ENCODE measurements at places on chromosomes 6 and 20. TPM values are rescaled to one million over a fixed set of nuclear protein-coding genes. Genes with fewer than 3 reads are reported as not detected.
A peak's percentile ranks its signal among the peaks of the same experiment; 100 is the strongest.

Gene KIF6
- total RNA-seq, result 0.14 TPM

Gene RRAGD
- total RNA-seq, result 19.7 TPM

Gene GGTLC1
- total RNA-seq, result not detected

Gene AIF1
- 253 TPM for total RNA-seq

Gene NUP153
- total RNA-seq, result 76.4 TPM

Gene CGA
- not detected for total RNA-seq

Gene NHSL1
- total RNA-seq, result 0.18 TPM

Gene REV3L
- total RNA-seq, result 27.6 TPM

Gene ASIP
- total RNA-seq, result not detected

Gene HUS1B
- 0.40 TPM for total RNA-seq

Gene FOXC1
- 0.16 TPM for total RNA-seq

Gene ADGRF4
- not detected for total RNA-seq

Gene SPATS1
- total RNA-seq, result not detected

Gene PI3
- not detected for total RNA-seq

Gene ASCC3
- total RNA-seq, result 50.5 TPM

Gene KCNG1
- 1.8 TPM for total RNA-seq

DNA sequence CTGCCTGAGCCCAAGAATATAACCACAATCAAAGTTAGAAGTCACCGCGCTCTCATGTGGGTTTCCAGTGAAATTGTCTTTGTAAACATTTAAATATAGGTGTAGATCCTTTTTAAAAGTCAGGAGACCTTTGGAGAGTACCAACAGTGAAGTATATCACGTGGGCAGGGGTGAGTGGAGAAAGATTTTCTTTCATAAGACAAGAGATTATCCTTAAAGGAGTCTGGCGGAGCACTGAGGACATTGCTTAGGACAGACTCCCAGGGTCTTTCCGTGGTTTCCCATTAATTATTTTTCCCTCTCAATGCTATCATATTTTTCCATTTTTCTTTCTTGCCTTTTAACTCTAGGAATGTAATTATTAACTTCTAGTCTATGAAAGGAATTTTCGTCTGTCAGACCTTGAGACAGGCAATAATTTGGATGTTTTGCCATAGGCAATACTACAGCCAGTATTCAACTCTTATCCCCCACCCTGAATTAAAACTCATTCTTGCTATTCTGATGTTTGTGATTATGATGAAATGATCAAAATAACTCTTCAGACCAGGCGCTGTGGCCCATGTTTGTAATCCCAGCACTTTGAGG lies 31.4 kb downstream of the DCBLD1 start:
- no peak for DNase-seq

- DNase-seq, result peak; percentile 22
These were observed 47.8 kb downstream of the ARHGAP40 start for GRCh38 chr20:38649275-38649891.

- peak; percentile 66 for DNase-seq
These were observed 20.3 kb upstream of the HLA-DRB1 start for GRCh38 chr6:32609731-32610640.

DNA sequence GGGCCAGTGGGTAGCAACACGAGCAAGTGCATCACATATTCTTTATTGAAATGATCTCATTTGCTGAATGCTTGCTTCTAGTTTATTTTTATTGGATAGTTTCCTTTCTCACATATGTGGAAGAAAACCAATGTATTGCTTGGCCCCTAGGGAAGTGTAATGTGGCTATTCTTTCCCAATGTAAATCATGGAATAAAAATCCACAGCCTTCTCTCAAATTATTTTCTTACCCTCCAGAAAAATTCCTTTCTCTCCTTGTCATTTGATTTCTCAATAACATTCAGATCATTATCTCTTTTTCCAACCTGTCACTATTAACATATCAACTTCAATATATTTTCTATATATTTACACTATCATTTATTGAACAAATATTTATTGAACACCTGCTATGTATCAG lies 51.9 kb upstream of the PTPRK start:
- DNase-seq, result no peak

DNA sequence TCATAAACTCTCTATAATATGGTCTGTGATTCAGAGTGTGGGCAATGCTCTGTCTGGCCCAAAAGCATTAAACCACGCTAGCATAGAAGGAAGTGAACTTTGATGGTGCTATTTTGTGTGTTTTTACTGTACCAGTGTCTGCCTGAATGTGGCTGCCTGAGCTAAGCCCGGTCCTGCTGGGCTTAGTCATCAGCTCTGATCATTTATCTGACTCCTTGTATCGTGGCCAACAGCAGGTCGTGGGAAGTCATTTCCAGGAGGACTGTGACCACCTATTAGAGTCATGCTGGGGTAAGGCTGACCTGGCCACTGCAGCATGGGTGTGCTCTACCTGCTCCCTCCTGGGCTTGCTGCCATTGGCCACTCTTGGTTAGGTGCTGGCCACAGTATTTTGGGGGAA lies 239.1 kb upstream of the CEP162 start:
- no peak for DNase-seq

- DNase-seq, result peak; percentile 40
These were observed 98.8 kb downstream of the SASH1 start for GRCh38 chr6:148441454-148441911.

- DNase-seq, result no peak
These were observed 420.1 kb upstream of the SULF2 start for GRCh38 chr20:48205281-48205782.

DNA sequence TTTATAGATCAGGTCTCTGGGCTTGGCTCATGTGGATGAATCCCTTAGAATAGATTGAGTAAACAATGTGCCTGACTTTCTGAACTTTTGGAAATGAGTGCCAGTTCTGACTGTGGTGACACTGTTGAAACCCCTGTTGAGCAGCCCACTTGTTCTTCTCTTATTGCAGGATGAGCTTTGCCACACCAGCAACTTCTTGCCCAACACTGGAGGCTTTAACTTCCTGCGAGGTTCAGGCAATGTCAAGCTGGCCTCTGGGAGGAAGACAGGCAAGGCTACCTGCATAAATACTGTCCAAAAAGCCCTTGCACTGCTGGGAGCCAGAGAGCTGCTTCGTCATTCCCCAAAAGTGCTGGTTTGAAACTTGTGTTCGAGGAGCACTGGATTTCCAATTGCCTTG lies 32.8 kb upstream of the SMIM8 start:
- DNase-seq, result no peak

DNA sequence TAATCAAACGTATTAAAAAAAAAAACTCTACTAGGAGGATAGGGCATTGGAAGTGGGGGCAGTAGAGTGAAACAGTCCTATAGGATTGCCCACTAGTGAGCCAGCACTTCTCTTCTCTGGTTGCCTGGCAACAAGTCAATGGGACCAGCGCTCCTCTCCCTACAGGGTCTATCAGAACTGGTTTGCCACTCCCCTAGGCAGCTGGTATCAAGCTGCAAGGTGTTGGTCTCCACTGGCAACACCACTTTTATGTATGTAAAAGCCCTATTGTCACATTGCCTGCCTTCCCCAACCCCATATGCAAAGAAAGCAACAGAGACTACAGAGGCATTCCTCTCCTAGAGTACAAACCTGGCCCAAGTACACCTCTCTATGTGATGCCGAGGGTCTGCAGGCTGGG lies 166.9 kb upstream of the MCHR2 start:
- DNase-seq, result no peak

DNA sequence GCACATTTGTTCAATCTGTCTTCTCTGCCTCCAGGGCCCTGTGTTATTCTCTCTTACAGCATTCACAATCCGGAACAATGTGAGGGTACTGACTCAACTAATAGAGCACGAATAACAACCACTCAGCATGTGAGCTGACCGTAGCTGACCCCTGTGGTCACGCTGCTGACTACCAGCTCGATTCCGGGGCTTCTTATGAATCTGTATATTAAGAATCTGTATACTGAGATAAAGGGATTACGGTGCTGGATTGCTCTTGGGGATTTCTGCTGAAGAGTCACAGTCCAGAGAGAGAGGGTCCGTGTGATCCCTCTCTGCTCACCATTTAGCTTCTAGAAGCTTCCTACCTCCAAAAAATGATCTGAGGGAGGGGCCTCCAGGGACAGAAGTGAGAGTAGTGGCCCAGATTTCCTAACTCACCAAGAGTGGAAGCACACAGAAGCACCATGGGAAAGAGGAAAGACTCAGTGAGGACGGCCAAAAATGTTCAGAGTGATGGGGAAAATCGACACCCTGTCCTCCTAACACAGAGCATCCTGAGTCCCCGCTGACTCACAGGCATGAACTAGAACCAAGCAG lies 156.2 kb downstream of the THBS2 start:
- no peak for DNase-seq

- DNase-seq, result no peak
These were observed 215.3 kb downstream of the EYA4 start for GRCh38 chr6:133456439-133456838.

DNA sequence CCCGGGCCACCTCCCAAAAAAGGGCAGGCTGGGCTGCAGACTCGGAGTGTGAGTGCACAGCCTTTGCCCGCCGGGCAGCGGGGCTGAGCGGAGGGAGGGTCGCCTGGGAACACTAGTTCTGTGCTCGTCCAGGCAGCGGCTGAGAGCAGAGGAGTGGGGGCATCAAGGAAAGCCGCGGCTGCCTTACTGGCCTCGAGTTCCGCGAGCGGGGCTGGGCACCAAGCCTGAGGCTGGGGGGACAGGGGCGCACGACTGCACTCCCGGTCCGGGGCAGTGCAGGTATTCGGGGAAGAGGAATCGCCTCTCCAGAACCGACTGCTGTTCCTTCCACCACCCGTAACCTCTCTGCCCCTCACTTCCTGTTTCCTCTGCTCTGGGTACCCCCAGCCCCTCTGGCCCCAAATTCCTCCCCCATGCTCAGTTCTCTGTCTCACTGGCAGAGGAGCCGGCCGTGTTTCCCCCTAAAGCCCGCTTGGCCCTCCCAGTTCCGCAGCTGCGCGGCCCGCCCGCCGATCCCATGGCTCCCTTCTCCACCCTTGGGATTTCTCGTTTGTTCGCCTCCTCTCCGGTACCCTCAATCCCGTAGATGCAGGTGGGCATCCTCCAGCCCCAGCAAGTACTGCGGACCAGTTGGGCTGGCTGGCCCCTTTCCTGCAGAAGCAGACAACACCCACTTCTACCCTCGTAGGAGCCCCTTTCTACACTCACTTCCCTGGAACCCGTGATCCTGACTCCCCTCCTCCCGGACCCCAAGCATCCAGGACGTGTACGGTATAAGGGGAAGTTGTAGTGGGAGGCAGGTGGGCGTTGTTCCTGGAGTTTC lies 5.1 kb downstream of the RING1 start:
- DNase-seq, result peak; percentile 54

DNA sequence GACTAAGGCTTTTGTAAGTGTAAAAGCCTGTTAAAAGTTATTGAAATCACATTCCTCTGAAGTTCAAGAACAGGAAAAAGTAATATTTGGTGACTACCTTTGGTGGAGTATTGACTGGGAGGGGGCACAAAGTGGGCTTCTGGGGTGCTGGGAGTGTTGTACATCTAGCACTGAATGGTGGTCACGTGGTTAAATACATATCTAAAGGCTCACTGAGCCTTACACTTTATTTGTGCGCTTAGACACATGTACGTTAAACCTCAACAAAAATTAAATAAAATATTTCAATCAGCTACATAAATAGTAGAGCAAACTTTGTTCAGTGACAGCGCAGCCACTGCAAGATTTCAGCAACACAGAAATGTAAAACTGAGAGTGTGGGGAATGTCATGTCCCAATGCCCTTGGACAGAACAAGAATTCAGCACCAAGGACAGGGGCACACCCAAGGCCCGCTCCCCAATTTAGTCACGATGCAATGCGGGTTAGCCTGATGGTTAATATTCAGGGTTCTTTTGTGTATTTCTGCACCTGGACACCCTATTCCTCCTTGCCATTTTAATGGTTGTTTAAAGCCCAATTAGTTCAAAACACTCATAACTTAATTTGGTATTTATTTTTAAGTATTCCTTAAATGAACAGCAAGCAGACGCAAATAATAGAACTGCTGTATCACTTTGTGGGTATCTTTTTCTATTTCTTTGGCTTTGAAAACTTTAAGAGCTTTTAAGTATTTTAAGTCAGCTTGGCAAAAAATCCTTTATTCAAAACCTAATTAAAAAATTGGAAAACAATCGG lies 37.4 kb downstream of the ANGPT4 start:
- peak; percentile 29 for DNase-seq

- DNase-seq, result no peak
These were observed 16.0 kb downstream of the MDFI start for GRCh38 chr6:41654151-41654697.

GRCh38 chr6:167290786-167291622 lies at the start of gene UNC93A:
Gene UNC93A, plus strand, starts transcription at chr6:167291315. Its CDS starts 175 bp downstream, at chr6:167291490.
- no peak for DNase-seq

DNA sequence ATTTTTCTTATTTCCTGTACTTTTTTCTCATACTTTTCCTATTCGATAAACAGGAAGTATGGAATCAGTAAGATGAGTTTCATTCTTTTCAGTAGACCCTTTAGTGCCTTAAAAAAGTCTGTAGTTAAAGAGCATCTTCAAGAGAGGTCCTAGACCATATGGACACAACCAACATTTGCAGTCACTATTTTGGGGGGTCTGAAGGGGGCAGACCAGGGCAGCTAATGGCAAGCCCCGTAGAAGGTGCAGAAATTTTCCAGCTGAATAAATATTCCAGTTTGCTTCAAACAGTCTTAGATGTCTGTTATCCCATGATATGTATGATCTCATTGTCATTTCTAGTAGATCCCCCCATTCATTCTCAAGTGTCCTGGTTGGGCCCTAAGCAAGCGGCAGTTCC lies 52.8 kb downstream of the MAP3K5 start:
- DNase-seq, result no peak

DNA sequence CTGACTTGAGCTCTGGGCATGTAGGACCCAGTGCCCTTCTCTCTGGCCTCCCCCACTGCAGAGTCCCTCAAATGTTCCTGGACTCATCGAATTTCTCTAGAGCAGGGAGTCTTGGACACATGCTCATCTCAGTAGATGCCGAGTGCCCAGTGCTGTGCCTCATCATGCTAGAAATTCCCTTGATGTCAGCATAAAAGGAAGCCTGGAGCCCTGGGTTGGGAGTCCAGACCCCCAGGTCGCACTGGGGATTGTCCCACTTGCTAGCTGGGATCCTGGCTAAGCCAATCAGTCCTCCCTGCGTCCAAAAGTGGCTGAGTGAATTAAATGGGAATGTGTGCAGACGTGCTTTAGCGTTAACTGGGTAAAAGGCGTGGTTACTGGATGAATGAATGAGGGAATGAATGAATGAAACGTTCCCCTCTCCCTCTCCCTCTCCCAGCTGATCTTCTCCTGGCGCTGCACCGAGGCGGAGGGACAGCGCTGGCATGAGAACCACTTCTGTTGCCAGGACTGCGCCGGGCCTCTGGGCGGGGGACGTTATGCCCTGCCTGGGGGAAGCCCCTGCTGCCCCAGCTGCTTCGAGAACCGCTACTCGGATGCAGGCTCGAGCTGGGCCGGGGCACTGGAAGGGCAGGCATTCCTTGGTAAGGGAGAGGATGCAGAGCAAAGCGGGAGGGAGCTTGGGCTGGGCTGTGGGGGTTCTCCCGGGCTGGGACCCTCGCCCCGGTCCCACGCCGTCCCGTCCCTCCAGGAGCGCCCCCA lies 1.6 kb upstream of the TOMM6 start:
- DNase-seq, result peak; percentile 18

- no peak for DNase-seq
These were observed 507.2 kb upstream of the CHD6 start for GRCh38 chr20:42125426-42125825.

GRCh38 chr6:82924799-82925535 lies 140.7 kb downstream of the UBE3D start:
- DNase-seq, result no peak

GRCh38 chr20:23027721-23028120 lies 7.4 kb upstream of the SSTR4 start:
- DNase-seq, result no peak

GRCh38 chr20:21505810-21506530 lies 7.9 kb downstream of the NKX2-2 start:
- peak; percentile 65 for DNase-seq

GRCh38 chr6:158040051-158040803 lies 58.6 kb downstream of the SYNJ2 start:
- DNase-seq, result peak; percentile 60
